ENCODE measurements at places on chromosomes 13 and 19.

DNA sequence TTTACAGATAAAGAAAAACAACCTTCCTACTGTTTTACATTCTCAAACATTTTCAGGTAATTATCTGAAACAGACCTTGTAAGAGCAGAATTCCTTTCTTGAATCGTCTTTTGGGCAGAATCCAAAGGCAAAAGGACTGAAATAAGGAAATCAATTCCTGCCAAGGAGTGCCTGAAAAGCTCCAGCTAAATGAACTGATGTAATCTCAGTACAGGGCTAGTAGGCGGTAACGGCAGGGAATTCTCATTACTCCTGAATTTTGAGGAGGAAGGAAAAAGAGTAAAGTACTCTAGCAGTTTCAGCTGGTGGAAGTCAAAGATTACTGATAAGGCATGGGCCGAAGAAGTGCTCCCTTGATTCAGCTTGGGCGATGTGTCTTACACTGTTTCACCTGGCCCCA, 168.4 kb downstream of the PCDH9 start:
- DNase-seq, result no peak

DNA sequence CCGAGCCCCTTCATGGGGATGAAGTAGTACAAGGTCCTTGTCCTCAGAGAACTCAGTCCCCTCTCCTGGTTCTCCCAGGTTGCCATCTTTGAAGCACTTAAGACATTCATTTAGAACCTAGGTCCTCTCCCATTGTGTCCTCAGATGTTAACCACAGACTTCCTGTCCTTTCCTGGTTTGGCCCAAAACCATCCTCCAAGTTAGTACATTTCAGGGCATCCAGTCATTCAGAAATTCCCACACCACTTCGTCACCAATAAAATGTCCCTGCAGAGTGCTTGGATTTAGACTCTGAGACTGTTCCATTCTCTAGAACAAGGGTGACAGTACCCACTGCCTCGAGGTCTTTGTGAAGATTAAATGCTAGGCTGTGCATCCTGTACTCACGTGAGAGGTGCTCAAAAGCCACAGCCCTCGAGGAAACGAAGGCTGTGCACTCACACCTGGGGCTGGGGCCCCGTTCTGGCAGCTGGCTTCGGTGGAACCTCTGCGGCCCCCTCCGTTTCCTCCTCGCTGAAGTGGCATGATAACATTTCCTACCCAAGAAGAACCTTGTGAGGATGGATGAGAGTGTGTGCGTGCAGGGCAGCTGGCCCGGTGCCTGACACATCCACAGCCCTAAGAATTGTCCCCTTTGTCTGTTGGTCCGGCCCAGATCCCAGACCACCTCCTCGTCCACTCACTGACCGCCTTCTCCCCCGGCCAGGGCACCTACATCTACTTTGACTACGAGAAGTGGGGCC, 4.7 kb downstream of the LENG1 start:
- DNase-seq, result no peak

DNA sequence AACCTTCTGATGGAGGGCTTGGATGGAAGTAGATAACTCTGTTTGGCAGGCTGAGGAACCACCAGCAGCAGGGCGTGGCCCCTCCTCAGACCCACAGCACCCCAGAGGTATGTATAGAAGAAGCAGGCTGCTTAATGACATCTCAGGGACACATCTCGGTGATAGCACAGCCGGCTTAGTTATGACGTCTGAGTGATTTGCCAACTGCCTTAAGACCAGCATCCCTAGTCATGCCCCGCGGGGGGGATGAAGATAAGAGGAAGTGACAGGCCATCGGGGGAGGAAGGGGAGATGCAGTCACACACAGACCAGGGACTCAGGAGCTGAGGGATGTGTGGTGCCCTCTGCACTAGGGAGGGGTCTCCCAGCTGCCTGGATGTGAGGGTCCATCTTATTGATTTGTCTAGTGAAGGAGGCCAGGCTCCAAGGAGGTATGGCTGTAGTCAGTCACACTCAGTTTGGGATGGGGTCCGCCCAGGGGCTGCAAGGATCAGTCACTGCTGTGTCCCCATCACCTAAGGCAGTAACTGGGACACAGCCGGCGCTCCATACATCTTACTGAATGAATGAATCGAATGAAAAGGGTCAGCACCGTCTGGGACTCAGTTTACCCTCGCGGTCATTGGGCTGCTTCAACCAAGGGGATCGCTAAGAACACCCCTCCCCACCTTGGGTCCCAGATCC, 19.2 kb upstream of the ERCC1 start:
- no peak for DNase-seq

- no peak for DNase-seq
These were observed 697.3 kb downstream of the PCDH9 start for GRCh38 chr13:66532845-66533244.

Data from RWPE1 (cell line).